Stimulated activated naive CD4-positive, alpha-beta T cell (primary cell): ENCODE measurements at places on chromosomes 7 and 10.

- no peak for DNase-seq
These were observed 18.9 kb upstream of the PNLIPRP3 start for GRCh38 chr10:116408719-116409118.

DNA sequence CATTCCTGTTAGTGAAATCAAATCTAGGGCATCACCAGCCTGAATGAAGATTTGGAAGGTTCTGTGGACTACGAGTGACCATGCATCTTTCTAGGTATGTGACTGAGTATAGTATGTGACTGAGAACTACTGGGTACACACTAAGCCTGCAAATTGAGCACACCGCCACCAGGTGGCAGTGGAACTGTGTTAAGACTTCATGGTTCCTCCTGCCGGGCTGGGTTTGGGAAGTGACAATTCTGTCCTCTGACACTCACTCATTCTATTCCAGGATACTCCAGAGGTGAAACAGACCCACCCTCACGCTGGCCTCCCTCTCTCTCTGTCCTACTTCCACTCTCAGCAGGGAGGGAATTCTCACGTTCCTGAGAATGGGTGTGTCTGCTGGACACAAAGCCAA, 84.0 kb upstream of the TMEM248 start:
- no peak for DNase-seq

DNA sequence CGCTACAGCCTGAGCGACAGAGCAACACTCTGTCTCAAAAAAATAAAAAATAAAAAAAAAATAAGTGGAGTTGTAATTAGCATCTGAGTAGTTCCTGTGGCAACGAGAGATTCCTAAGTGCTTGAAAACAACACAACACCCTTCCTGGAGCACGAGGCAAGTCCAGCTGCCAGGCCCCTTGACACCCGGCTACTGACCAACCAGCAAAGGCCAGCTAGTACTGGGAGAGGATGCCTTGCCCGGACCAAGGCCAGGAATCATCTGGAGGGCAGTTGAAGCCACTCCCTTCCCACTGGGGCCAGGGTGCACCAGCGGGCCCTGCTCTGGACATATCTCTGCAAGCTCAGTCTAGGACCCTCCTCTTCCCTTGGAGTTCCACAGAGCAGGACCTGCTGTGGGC, 536 bp downstream of the C10orf105 start:
- no peak for DNase-seq

DNA sequence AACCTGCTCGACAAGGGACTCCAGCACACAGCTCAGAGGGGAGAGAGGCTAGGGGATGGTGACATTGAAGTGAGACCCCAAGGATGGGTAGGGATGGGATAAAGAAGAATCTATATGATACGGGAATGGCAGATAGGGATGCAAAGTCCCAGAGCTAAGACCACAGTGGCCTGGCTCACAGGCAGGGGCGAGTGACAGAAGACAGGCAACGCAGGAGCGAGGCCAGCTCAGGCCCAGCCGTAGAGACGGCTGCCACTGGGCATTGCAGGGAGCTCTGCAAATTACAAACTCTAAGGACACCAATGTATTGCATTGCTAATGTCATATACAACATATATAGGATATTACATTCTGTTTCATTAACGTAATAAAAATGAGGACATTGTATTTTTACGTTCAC, 131.4 kb downstream of the TCERG1L start:
- DNase-seq, result no peak

GRCh38 chr10:47303866-47304265, 3.9 kb downstream of the GDF10 start:
- no peak for DNase-seq

DNA sequence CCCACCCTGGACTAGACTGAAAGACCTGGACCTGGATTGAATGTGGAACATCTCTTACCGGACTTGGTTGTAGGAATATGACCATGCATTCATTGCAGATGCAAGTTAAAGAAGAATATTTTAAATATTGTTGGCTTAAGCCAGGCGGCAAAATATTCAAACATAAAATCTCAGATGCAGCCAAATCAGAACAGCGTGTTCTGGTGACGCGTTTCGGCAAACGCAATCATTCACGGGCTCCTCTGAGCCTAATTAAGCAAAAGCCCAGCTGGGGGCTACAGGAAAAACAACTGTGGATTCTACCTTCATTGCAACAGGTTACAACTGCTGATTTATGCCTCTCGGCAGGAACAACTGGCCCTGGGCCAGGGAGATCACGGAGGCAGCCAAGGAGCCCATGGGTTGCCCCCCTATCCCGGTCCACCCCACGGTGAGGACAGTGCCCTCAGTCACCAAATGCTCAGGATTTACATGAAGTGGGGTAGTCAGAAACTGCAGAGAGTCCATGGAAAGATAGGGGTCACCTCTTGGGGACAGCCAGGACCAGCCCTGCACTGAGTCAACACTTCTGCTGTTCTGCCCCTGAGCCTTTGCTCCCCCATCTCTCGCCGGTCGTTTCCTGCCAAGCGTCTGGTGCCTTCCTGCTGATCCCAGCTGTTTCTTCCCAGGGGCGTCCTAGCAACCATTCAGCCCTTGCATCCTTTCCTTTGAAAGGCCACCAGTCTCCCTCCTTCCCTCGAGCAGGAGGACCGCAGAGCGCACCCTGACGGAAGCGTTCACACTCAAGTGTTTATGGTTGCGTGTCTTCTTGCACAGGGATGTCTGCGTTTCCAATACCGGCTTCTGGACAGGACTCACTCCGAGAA, 64.4 kb upstream of the SFMBT2 start:
- DNase-seq, result no peak

GRCh38 chr10:104472957-104473745, 119.5 kb downstream of the CFAP58 start:
- no peak for DNase-seq

GRCh38 chr10:130073912-130074311, 36.7 kb downstream of the C10orf143 start:
- DNase-seq, result no peak

- DNase-seq, result no peak
These were observed 1.1 kb upstream of the ZNF503 start for GRCh38 chr10:75402486-75403143.

DNA sequence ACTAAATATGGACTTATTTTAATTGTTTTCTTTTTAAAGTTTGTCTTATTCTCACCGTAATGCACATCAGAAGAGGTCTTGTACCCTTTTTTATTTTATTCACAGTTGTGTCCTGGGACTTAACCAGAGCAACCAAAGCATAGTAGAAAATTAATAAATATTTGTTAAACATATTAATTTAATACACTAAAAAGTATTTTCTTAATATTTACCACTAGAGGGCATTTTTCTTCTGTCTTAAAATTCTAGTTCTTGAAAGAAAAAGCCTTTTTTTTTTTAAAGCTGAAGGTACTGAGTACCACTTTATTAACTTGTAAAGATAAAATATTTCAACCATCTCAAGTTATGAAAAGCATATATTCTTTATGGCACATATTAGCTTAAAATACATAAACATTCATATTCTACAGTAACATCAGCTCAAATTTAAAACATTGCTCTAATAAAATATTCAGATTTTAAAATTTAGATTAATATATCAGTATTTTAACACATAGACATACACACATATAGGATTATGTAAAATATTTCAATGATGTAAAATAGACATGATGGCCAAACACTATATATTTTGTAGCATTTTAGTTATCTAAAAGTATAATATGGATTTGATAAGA, 260.4 kb downstream of the SEMA3A start:
- DNase-seq, result no peak

GRCh38 chr7:150967349-150967748, 10.8 kb downstream of the KCNH2 start:
- DNase-seq, result no peak

GRCh38 chr7:149690688-149691446, 82.5 kb downstream of the ZNF467 start:
- DNase-seq, result no peak

DNA sequence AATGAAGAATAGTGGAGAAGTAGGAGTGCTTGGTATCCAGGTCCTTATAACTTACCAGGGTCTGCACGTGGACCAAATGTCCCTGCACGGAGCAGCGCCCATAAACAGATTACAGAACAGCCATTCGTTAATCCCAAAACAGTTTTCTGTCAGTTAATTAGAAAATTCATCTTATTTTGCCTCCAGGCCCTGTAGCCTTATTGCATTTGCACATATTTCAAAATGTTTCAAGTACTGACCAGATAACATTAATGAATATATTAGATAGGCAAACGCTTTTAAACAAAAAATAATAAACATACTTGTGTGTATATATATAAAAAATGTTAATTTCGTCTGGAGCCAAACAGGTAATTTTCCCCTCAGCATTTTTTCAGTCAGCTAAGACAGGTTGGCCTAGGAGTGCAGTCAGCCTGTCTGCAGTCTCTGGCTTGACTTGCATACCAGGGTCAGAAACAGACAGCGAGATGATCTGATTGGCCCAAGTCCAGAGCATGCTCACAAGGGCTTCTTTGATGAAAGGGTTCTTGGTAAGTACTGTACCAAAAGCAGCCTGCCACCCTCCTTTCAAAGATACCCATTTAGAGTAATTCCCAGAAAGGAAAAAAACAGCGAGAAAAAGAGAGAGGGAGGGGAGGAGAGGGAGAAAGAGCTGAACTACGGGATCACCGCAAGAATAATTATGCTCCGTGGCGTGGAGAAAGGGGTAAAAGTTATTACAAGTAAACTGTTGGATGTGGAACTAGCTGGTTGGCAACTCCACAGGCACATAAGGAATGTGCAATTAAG, 194.4 kb upstream of the TCF7L2 start:
- no peak for DNase-seq

- DNase-seq, result no peak
These were observed 55.7 kb downstream of the JAKMIP3 start for GRCh38 chr10:132121511-132121830.

DNA sequence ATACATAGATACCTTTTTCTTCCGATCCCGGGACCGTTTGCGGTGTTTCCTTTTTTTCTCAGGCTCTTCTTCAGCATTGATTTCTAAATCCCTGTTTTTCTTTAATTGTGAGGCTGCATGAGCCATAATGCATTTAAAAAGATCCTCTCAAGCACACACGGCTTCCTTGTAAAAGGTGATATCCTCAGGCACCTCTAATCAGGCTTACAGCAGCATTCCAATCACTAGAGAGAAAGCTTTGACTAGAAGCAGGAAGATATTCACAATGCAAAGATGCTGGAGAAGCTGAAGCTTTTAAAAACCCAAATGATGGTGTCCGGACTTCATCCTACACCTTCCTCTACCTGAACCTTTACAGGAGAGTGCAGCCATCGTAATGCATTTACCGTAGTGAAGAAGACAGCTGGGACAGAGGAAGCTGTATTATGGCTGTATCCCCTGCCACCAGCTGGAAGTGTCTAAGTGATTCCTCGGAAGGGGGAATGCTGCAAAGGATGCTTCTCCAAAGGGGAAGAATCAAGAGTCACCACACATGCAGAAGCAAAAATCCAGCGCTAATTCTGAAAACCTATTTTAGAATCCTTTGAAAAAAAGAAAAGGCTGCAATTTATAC, at the start of gene ANK3:
ANK3 (minus strand) TSS at position 463 of the 613 bp plus-strand sequence; CDS start at position 126, 337 bp downstream.
- no peak for DNase-seq

- DNase-seq, result peak; percentile 31
These were observed 62.6 kb downstream of the ADK start for GRCh38 chr10:74213571-74214162.

GRCh38 chr7:50221433-50221832, 83.1 kb upstream of the IKZF1 start:
- DNase-seq, result no peak

DNA sequence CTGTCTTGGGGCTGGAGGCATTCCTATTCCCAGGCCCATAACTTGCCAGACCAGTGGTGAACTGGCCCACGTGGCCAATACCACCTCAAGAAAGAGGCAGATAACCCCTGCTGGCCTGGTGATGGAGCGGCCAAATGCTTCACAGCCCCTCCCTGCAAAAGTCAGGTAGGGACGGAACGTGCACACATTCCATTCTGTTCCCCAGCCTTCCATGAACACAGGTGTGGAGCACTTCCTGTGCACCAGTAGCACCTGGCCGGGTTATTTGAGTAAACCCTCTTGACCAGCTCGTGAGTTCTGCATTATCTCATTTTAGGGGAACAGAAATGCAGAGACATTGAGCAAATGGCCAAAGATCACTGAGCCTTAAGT, 134.4 kb downstream of the SH3PXD2A start:
- no peak for DNase-seq

- DNase-seq, result no peak
These were observed 102.7 kb downstream of the ZNF248 start for GRCh38 chr10:37754538-37755323.

- DNase-seq, result no peak
These were observed 32.9 kb downstream of the ABLIM1 start for GRCh38 chr10:114624951-114625780.

GRCh38 chr7:1752771-1753563, 82.9 kb downstream of the ELFN1 start:
- DNase-seq, result peak; percentile 12

- no peak for DNase-seq
These were observed 3.0 kb downstream of the IRF5 start for GRCh38 chr7:128940494-128941322.

GRCh38 chr7:55325371-55325792, 39.8 kb upstream of the LANCL2 start:
- no peak for DNase-seq
